ENCODE measurements at places on chromosomes 1 and 21.

GRCh38 chr21:16194095-16194787 lies 464.5 kb downstream of the USP25 start:
- DNase-seq = no peak

DNA sequence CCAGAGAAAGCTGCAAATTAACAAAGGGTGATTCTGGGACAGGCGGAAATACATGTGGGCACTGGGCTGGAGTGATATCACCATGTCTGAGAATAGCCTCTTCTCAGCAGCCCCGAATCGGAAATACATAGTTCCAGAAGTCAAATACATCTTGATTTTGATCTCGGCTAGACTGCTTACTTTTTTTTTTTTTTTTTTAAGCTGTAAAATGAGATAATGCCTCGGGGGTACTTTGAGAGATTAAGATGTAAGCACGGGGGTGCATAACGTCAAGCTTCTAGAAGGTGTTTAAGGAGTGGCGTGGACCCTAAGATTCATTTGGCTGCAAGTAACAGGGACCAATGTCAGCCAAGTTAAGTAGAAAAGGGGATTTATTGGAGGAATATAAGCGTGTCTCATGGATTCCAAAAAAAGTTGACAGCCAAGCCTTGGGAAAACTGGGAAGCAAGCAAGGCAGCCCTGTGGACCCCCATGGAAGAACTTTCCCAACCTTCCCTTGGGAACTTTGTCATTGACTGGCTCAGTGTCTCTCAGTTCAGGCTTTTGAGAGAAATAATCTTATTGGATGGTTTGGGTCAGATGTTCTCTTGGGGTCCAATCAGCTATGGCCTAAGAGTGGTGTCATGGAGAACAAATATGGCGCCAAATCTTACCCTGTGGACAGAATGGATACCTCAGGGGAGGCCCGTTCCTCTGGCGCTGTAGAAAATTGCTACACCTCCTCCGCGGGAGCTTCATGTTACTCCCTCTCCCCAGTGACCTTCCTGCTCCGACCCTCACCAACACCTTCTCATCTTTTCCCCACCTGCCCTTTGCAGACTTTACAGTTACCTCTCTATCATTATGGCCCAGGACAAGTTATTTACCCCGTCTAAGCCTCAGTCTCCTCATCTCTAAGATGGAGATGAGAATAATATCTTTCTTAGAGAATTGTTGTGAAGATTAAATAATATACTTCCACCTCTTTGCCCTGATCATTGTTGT lies 186.6 kb downstream of the KAZN start:
- no peak for DNase-seq

GRCh38 chr1:8285965-8286364 lies 31.9 kb upstream of the SLC45A1 start:
- DNase-seq = no peak

GRCh38 chr1:47233186-47233585 lies 1.2 kb upstream of the TAL1 start:
- no peak for DNase-seq

- DNase-seq = no peak
Measured at GRCh38 chr1:169122976-169123375, 16.5 kb downstream of the ATP1B1 start.

Data from stimulated activated CD8-positive, alpha-beta memory T cell treated with anti-CD3 and anti-CD28 coated beads, Interleukin-7, amount 100 ng/mL, for 1 hour (primary cell).